ENCODE measurements at places on chromosomes 7 and 10.

GRCh38 chr10:4041635-4042034, 256.6 kb upstream of the KLF6 start:
- ATAC-seq, result no peak
- H3K27me3 ChIP-seq, result no peaks in the 10 kb centered on the region
- H3K4me1 ChIP-seq, result no peaks in the 10 kb centered on the region
- H3K4me3 ChIP-seq, result no peak overlapping the region
- no peaks in the 10 kb centered on the region for H3K36me3 ChIP-seq

DNA sequence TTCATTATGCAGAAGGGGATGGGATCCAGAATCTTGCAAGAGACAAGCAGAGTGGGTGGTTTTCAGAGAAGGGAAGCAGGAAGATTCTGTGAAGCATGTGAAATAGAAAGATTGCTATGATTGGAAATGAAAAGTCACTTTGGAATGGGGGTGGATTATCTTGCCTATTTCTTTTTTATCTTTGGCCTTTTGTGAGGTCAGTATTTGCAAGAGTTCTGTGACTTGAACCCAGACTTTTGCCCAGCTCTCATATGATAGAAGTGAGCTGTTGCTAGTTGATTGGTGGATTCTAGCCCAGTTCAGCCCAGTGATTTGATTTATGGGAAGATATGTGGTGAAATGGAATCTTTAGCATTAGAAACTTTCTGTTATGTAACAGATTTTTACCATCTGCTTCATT, 17.1 kb downstream of the ENTPD7 start:
- no peak overlapping the region for H3K27ac ChIP-seq
- no peak for ATAC-seq
- no peaks in the 10 kb centered on the region for H3K27me3 ChIP-seq
- H3K4me3 ChIP-seq, result no peak overlapping the region
- H3K4me1 ChIP-seq, result no peaks in the 10 kb centered on the region

GRCh38 chr7:3721422-3721821, 420.4 kb downstream of the SDK1 start:
- no peaks in the 10 kb centered on the region for H3K27me3 ChIP-seq
- H3K27ac ChIP-seq, result no peak overlapping the region
- no peaks in the 10 kb centered on the region for H3K4me1 ChIP-seq
- no peaks in the 10 kb centered on the region for H3K36me3 ChIP-seq
- ATAC-seq, result no peak

GRCh38 chr7:132436121-132436520, 140.1 kb downstream of the PLXNA4 start:
- H3K27me3 ChIP-seq, result no peaks in the 10 kb centered on the region
- H3K4me1 ChIP-seq, result peaks cover 22% of the 10 kb centered on the region
- no peak overlapping the region for H3K4me3 ChIP-seq
- ATAC-seq, result no peak

- no peak overlapping the region for H3K27ac ChIP-seq
- no peak overlapping the region for H3K4me3 ChIP-seq
- H3K4me1 ChIP-seq, result no peaks in the 10 kb centered on the region
- H3K36me3 ChIP-seq, result no peaks in the 10 kb centered on the region
- ATAC-seq, result no peak
Measured at GRCh38 chr10:1166828-1167275, 110.7 kb downstream of the WDR37 start.

- ATAC-seq, result no peak
- H3K4me3 ChIP-seq, result no peak overlapping the region
- H3K4me1 ChIP-seq, result peaks cover 30% of the 10 kb centered on the region
- no peaks in the 10 kb centered on the region for H3K36me3 ChIP-seq
Measured at GRCh38 chr10:127920306-127921074, 13.6 kb downstream of the PTPRE start.

DNA sequence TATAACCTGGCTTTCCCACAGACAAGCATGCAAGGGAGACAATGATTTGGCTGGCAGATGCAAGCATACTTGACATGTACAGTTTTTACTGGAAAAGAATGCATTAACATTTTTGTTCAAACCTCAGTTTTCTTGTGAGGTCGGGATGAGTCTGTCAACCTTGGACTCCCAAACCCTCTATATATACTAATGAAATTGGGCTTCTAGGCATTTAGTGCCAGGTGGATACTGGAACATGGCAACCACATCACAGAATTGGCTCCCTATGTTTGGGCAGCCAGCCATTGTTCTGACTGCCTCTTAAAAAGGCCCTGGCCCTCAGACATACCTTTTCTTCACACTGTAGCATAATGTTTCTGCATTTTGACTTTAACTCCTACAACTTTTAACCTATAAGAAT, 39.1 kb downstream of the CDK6 start:
- no peak for ATAC-seq
- peaks cover 65% of the 10 kb centered on the region for H3K4me1 ChIP-seq
- no peaks in the 10 kb centered on the region for H3K36me3 ChIP-seq
- no peaks in the 10 kb centered on the region for H3K27me3 ChIP-seq
- H3K4me3 ChIP-seq, result no peak overlapping the region
- H3K27ac ChIP-seq, result peak overlapping the region; percentile 37

Data from gastroesophageal sphincter (tissue), 4 donors.